Neural progenitor cell (in vitro differentiated cells): ENCODE measurements at places on chromosomes 1 and 21.

- no peak for DNase-seq
Measured at GRCh38 chr1:178784131-178784536, 59.1 kb downstream of the RALGPS2 start.

- no peak for DNase-seq
Measured at GRCh38 chr1:195113471-195113870, 1494.8 kb downstream of the KCNT2 start.

DNA sequence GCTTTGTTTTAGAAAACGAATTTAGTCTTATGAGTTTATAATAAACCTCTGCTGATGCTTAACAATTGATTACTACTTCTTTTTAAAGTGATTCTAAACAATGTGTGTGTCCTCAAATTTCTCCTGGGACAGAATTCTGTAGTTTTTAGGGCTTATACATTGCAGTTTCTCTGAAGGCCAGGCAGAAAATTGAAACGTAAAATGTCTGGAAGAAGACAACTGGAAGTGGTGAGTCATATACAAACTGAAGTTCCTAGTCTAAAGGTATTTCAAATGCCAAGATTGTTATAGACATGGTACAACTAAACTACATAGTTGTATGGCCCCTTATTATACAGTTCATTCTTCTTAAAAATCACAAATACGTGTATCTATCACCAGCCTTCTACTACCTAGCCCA, 30.5 kb upstream of the RC3H1 start:
- DNase-seq = no peak

DNA sequence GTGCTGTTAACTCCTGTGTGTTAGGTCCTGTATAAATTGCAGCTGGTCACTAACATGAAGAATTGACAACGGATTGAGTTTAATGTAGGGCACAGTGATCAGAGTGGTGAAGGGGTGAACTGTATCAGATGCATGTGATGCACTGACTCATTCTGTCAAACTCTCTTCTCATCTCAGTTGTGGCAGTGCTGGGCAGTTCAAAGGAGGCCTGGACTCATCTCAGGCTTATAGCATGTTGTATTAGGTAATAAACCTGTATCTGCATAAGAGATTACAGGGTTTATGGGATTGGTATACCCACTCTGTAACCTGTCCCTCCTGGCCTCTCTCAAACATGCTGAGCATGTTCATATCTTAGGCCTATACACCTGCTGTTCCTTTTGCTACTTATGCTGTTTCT, 12.4 kb upstream of the GBP3 start:
- DNase-seq = no peak

GRCh38 chr1:31238612-31238985, 1.1 kb downstream of the NKAIN1 start:
- no peak for DNase-seq
